MCF 10A (cell line): ENCODE measurements at places on chromosomes 6 and 20. TPM values are rescaled to one million over a fixed set of nuclear protein-coding genes. Genes with fewer than 3 reads are reported as not detected.

The CDH26 gene
- 0.12 and 0.71 TPM in 2 replicates for total RNA-seq

The FABP7 gene
- not detected in 2 replicates for total RNA-seq

The LAMA4 gene
- total RNA-seq = 0.72 TPM in 1 of 2 replicates, not detected in the other

- no peaks in the 10 kb centered on the region for H3K4me1 ChIP-seq
- peaks cover 19% of the 10 kb centered on the region for H3K27me3 ChIP-seq
- DNase-seq = no peak
- no peaks in the 10 kb centered on the region for H3K36me3 ChIP-seq
- no peak overlapping the region for H3K4me3 ChIP-seq
- no peak overlapping the region for H3K27ac ChIP-seq
Observed at GRCh38 chr6:97021194-97021593, 96.7 kb downstream of the KLHL32 start.

- H3K27ac ChIP-seq = no peak overlapping the region
- H3K36me3 ChIP-seq = peaks cover 5% of the 10 kb centered on the region
- H3K4me1 ChIP-seq = no peaks in the 10 kb centered on the region
- no peaks in the 10 kb centered on the region for H3K27me3 ChIP-seq
- no peak overlapping the region for H3K4me3 ChIP-seq
Observed at GRCh38 chr20:63491635-63492230, 7.2 kb downstream of the EEF1A2 start.

DNA sequence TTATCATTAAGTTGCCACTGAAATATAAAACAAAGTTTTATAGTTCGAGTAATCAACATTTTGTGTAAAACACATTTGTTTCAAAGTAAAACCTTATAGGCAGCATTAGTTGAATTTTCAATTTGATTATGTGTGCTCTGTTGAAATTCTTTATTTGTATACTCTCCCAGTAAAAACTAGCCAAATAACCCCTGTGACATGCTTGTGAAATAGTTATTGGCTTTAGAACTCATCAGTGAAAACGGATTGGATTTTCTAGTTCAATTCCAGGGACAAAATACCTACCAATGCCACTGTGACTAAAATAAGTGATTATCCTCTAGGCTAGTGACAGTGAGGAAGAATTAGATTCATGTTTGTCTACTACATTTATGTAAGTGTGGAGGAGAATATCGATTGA lies 212.9 kb downstream of the TMEM200A start:
- H3K4me3 ChIP-seq = no peak overlapping the region
- no peaks in the 10 kb centered on the region for H3K27me3 ChIP-seq
- no peaks in the 10 kb centered on the region for H3K36me3 ChIP-seq
- no peak overlapping the region for H3K27ac ChIP-seq
- H3K4me1 ChIP-seq = no peaks in the 10 kb centered on the region
